ENCODE measurements at places on chromosomes 3 and 15.

DNA sequence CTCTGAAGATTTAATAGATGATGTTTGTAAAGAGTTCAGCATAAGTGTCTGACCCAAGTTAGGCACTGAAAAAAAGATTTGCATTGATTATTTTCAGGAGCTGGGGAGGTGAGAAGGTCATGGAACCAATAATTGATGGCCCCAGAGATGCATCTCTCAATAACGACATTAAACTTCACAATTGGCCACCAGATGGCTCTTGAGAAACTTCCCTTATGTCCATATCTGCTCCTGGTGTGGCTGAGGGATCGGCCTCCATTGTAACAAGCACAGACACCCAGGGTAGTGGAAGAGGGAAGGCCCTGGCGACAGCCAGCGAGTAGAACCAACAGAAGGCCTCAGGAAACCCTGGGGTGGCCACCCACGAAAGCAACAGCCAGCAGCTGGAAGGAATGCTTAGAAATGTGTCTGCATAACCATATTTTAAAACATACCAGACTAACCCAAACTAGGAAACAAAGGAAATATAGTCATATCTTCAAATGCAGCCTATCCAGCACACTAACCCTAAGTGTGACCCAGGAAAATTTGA is 536.7 kb downstream of the SOX2 start:
- DNase-seq = no peak

DNA sequence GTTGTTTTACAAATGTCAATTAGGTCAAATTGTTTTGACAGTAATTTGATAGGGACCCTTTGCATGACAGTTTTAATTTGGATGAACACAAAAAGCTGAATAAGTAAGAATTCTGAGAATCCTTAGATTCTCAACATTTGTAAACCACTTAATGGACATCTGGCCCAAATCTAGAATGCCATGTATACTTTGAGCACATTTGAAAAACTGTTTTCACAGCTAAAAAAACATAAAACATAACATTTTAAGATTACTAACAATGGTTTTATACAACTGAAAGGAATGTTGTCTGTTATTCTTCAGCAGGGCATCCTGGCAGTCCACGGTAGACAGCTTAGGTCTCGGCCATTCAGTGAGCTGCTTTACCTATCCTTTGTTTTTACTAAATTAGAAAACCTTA is 34.5 kb upstream of the TM2D3 start:
- DNase-seq = no peak

DNA sequence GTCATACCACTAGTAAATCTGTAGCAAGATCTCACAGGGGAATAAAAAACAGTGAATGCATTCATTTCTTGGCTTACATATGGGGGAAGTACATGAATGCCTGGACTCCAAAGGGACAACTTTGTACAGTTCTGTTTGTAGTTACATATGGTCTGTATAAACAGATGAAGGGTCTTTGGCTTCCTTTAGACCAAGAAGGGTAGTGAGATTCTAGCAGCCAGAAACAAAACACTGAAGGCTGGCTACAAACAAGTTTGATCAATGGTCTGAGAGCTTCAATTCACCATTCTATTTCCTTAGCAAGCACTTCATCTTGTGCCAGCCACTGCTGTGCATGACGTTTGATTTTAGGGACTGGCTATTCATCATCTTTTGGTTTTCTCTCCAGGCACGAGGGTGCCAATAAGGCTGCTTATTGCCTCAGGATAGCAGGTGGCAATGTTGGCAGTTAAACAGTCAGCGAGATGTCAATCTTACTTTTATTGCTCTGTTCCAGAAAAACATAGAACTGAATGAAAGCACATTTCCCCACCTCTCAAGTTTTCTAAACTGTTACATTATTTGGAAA is 313.7 kb upstream of the COL8A1 start:
- DNase-seq = no peak

DNA sequence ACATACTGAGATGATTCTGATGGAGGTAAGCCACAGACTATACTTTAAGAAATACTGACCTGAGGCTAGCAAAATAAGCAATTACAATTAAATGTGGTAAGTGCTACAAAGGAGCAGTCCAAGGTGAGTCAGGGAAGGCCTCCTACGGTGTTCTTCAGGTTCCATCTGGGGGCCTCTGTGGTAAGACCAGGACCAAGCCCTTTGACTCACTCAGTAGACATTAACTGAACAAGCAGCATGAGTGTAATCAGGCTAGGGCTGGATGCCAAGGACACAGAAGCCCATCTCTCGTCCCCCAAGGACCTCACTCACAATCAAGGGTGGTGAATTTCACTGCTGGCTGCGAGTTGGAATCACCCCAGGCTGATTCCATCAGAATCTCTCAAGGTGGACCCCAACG is 37.3 kb downstream of the DZIP1L start:
- DNase-seq = no peak

All from activated naive CD4-positive, alpha-beta T cell treated with Interleukin-2 at 50 U/mL for 16 hours (primary cell).